ENCODE measurements at places on chromosomes 3 and 15.

DNA sequence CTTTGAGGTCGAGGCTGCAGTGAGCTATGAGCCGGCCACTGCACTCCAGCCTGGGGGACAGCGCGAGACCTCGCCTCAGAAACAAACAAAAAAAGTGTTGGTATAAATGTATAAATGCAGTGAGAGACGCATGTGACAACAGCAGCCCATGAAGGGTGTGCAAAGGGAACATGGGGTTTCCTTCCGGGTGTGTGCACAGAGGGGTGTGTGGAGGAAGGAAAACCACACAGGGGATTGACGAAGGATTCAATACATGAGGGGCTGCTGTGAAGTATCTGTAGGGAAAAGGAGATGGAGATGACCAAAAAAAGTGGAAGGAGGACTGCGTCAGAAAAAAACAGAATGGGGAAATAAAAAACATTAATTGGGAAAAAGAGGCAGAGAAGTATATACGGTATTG, 1.1 kb downstream of the MTFMT start:
- no peak for DNase-seq

DNA sequence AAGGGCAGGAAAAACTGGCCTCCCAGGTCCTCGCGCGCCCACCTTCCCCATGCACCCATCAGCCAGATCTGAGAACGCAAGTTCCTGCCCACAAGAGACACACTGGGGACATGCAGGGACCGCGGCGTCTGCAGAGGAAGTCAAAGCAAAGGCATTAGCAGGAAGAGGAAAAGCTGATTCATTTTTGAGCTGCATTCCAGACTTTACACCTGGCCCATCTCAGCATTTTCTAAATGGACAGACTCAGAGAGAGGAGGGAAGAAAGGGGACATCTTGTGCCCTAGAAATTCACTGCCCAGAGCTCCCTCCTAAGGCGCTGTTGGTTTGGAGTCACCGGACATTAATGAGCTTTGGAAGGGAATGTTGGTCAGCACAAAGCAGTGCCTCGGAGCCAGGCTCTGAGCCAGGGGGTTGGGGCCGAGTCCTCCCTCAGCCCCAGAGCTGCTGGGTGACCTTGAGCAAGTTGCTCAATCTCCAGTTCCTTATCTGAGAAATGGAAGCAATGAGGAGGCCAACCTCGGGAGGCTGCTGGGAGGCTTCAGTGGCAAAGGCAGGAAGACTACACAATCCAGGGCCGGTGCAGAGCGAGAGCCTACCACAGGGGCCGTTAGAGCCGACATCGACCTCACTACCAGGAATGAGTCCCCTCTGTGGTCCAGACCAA, 150.5 kb upstream of the IQSEC1 start:
- DNase-seq: no peak

- no peak for DNase-seq
These were observed 435.7 kb downstream of the MCTP2 start for GRCh38 chr15:94667109-94667508.

- DNase-seq: no peak
These were observed 60.8 kb upstream of the ANKRD34C start for GRCh38 chr15:79221696-79222095.

- DNase-seq: no peak
These were observed 114.0 kb downstream of the FOXB1 start for GRCh38 chr15:60118146-60118545.

- DNase-seq: no peak
These were observed 40.3 kb downstream of the COPS2 start for GRCh38 chr15:49115062-49115461.
